ENCODE measurements at places on chromosomes 12 and 14. TPM values are rescaled to one million over a fixed set of nuclear protein-coding genes. Genes with fewer than 3 reads are reported as not detected.

The KLHL33 gene
- total RNA-seq, result 0.17 TPM

The CCDC177 gene
- not detected for total RNA-seq

The UNC79 gene
- total RNA-seq, result under 0.01 TPM

The C12orf50 gene
- total RNA-seq, result not detected

The RAD9B gene
- 1.2 TPM for total RNA-seq

The C1QL4 gene
- under 0.01 TPM for total RNA-seq

The KIF26A gene
- 31.8 TPM for total RNA-seq

The ADAMTS20 gene
- not detected for total RNA-seq

The TPCN1 gene
- 15.1 TPM for total RNA-seq

The PAX9 gene
- not detected for total RNA-seq

The AICDA gene
- total RNA-seq, result not detected

The ASB2 gene
- total RNA-seq, result not detected

The C12orf42 gene
- 0.05 TPM for total RNA-seq

The PAPLN gene
- 60.1 TPM for total RNA-seq

The MYF6 gene
- total RNA-seq, result not detected

The POTEM gene
- not detected for total RNA-seq

The KRT74 gene
- total RNA-seq, result not detected

The RAD51AP1 gene
- 34.2 TPM for total RNA-seq

The MYF5 gene
- not detected for total RNA-seq

The ANKRD9 gene
- total RNA-seq, result 24.2 TPM

The BTBD6 gene
- 68.1 TPM for total RNA-seq
